ENCODE measurements at places on chromosomes 13 and 19. TPM values are rescaled to one million over a fixed set of nuclear protein-coding genes. Genes with fewer than 3 reads are reported as not detected.

ICAM4 gene
- total RNA-seq: 1.4 TPM

SHISA2 gene
- total RNA-seq: 0.35 TPM

PHF11 gene
- 144 TPM for total RNA-seq

DNA sequence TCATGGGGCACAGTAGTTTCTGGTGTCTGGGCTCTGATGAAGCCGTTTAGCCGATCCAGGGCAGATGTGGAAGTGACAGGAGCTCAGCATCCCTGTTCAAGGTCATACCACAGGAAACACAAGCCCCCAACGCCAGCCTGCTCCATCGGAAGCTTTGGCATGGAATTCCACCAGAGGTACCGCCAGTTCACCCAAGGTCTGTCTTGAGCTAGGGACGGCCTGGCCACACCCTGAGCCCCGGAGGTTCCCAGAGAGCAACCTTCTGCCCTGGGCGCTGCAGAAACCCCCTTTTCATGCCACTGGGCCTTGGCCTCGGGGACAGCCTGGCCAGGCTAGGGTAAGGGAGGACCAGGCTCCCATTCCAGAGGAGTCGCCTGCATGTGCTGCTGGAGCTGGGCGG is 39.4 kb upstream of the TPM4 start:
- DNase-seq: no peak

- no peak for DNase-seq
These were observed 676.7 kb downstream of the PCDH9 start for GRCh38 chr13:66553391-66553790.

DNA sequence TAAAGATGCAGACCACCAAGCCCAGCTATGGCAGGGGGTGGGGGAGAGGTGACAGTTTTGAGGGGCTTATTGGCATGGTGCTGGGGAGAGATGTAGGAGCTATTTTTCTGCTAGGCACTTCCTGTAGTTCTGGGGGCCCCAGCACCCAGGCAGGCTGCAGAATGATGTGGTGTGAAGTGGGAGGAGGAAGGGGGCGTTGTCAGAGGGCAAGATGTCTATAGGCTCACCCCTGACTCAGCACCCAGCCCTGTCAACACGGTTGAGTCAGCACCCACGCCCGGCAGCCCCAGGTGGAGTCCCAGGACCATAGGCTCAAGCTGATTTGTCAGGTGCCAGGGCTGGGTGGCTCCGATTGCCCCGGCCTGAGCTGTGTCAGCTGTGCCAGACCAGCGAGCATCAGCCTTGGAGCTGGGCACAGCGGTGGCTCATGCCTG is 5.8 kb downstream of the KLF2 start:
- peak; percentile 94 for DNase-seq

GRCh38 chr19:29401712-29402421 is 123.9 kb upstream of the VSTM2B start:
- DNase-seq: no peak

DNA sequence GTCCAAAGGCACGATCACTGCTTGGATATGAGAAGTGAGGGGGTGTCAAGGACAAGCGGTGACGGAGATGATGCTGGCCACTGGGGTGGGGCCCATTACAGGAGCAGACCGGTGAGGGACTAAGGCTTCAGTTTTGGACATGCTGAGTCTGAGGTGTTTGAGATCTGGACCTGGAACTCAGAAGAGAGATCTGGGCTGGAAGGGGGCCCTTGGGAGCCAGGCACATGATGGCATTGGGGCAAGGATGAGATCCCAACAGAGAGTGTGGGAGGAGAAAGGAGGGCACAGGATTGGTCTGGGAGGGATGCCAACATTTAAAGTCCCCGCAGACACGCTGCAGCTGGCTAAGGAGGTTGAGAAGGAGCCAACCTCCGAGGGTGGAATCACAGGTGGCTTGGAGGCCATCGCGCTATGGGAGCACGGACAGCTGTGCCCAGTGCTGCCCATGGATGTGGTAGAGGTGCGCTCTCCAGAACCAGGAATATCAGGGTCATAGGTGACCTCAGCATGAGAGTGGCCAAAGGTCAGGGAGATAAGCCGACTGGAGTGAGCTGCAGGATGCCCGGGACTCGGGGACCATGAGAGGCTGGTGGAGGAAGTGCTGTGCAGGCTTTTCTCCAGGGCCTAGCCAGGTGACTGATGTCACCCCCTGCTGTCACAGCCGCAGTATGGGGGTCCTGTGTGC is 21.8 kb downstream of the DHRS12 start:
- DNase-seq: no peak

DNA sequence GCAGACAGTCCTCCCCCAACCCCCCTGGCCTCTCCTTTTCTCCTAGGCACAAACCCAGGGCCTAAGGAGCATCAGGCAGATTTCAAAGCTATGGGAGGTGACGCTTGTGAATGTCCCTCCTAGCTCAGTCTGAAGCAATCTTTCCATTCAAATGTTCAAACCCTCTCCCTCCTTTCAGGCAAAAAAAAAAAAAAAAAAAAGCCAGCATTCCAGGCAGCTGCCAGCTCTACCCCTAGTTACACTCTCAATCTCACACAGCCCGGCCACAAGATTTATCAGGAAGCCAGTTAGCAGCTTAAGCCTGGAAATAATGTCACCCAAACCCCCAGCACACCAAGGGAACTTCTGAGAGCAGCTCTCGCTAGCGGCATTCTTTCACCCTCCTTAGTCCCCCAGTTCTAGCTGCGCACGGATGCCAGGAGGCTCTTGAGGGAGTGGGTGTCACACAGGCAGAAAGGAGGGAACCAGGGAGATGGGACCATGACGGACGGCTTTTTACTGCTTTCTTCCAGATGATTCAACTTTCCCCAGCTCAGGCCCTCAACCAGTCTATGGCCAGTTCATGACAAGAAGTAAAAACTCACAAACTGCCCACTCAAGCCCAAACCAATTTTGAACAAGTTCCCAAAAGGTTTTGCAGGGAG is 6.3 kb downstream of the SH3GL1 start:
- no peak for DNase-seq

GRCh38 chr13:29499506-29500165 is 95.9 kb downstream of the SLC7A1 start:
- DNase-seq: no peak

DNA sequence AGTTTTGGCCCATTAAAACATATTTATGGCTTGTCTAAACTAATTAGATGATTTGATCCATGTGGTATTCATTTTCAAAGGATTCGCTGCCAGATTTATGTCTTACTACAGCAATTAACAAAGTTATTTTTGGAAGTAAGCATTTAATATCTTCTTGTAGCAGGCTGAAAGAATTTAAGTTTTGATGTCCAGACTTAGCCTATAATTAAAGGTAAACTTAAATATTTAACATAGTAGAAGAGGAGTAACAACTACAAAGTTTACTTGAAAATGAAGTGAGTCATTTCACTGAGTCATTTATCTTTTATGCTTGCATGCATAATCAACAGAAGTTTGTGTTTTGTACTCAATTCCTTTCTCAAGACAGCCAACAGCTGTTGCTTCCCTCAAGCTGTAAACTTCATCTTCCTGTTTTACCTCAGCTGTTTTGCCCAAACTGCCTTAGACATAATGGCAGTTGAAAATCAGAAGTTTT is 58.1 kb downstream of the EDNRB start:
- DNase-seq: no peak

DNA sequence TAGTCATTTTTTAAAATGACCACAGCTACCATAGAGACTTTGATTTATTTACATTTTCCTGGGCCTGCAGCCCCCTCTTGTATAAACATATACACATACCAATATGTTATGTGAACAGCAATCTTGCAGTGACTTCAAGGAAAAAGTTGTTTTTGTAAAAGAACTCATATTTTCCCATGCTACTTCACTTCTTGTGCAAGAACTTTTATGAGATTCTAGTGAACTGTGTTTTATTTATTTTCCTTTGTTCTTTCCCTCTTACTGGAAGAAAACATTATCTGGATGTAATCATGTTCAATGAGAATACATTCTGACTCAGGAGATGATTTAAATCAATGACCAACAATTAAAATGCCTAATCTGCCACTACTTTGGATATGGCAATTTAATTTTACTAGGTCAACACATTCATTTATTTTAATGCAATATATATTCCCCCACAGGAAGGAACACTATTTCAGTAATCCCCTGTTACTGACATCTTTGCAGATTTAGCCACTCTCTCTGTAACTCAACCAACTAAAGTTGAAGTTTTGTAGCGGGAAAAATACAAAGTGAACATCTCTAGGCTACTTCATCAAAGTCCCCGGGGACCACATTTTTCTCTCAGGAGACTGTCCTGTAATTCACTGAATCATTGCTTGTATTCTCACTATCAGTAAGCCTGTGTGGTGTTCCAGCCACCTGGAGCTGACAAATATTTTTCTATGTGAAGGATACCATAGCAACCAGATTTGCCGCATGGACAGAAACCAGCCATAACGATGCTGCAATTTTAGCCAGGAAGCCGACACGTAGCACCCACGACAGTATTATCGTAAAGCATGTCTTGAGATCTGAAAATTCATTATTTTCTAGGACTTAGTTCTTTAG is 90.5 kb downstream of the STARD13 start:
- no peak for DNase-seq

DNA sequence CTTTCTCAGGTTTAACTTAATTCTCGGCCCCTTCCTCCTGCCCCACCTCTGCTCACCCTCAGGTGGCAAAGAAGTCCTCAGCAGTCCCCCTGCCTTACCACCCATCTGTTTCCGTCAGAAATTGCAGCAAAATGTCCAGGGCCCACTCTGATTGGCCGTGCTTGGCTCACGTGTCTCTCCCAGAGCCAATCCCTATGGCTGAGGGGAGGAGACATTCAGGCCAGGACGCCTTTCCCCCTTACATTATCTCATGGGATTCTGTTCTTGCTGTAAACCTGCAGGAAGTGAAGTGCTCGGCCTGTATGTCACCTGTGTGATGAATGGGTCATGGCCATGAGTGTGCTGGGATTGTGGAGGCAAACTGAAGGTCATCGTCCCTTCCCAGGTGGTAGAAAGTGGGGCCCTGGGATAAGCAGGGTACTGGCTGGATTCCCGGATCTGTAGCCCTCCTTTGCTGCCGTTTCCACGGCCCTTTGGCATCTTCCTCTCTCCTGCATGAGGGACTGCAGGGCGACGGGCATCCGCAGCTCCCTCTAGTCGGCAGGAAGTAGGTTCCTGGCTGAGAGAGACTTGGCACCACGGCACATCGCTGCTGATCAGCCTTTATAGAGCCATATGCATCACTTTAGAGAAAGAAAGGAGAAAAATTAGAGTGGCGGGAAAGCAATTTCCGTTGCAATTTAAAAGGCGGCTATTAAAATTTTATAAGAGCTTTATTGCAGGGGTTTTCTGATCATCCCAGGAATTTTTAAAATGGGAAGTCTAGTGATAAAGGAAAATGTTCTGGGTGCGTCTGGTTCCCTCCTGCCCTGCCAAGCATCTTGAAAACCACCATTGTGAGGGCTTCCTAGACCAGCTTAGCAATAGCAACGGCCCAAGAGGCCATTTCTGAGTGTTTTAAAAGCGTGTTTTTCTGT is 118.2 kb downstream of the SIPA1L3 start:
- DNase-seq: no peak

DNA sequence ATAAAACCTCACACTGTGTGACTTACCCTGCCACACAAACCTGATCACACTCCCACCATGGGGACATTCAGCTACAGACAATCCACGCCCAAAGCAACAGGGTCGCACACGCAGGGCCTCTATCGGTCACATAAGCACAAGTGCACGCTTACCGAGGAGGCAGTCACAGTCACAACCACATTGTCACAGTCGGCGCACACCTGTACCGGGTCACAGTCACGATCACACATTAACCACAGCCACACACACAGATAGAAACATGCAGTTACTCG is 579 bp downstream of the ZNF566 start:
- DNase-seq: peak; percentile 51

GRCh38 chr19:11137542-11138384 is 17.8 kb downstream of the SPC24 start:
- DNase-seq: peak; percentile 60

DNA sequence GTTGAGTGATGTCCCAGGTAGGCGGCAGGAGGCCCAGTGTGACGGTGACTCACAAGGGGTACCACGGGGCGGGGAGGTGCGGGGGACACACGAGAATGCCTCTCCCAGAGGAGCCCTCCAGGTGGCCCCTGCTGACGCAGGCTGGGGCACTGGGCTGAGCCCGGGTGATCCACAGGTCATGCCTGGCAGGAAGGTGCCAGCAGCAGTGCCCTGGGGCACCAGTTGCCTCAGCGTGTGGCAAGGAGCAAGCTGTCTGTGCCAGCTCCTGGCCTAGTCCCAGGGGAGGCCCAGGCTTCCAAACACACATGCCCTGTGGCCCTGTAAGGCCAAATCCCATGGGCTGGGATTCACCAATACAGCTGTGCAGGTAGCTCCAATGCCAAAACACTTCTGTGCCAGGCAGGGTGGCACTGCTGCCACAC is 28.0 kb downstream of the AKT2 start:
- DNase-seq: no peak

Measured in activated CD4-positive, alpha-beta T cell treated with anti-CD3 and anti-CD28 coated beads, Interleukin-2, amount 10 ng/mL, durations not matched to agents 7 days and 5 days (primary cell).